Cortex of kidney (tissue), 1 donor: ENCODE measurements at places on chromosomes 4 and X.

DNA sequence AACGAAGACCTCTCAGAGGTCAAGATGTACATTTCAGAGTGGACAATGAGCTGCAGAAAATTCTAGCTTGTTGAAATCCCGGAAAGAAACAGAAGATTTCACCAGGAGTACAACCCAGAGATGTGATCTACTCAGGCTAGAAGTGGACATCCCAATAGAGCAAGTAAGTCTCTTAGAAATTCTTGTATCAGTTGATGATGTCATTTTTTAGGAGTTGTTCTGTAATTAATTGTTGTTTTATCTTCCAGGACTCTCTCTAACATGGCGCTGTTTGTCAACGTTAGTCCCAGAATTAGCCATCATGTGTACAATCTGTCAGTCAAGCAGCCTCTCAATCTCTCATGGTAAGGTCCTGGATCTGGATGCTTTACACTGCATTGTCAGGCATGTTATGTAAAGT is 174.4 kb downstream of the GRIA3 start:
- DNase-seq = no peak

- no peak for DNase-seq
Observed at GRCh38 chr4:111556141-111556781, 589.0 kb upstream of the FAM241A start.

DNA sequence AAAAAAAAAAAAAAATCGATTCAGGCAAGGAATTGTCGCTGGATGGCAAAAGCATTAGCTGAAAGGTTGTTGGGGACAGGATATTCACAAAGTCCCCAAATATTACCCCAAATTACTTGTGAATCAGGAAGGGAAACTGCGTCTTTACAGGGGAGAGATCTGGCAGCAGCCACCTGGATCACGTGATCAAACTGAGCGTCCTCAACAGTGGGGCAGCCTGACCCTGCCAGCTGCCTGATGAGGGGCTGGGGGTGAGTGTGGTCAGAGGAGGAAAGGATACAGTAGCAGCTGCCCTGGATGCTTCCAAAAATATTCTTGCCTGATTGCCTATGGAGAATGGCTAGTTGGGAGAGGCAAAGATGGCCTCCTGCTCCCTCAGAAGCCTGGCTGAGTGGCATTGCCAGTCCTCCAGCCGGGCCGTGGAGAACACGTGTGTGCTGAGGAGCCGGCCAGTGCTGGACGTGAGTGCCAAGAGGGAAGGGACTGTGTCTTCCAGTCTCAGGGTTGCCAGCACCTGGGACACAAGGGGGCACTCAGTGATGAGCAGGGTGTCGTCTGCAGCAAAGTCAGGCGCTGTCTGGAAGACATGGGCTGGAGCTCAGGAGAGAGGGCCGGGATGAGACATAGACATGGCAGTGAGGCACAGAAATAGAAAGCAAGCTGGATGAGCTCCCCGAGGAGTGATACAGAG is 3.0 kb upstream of the LAGE3 start:
- DNase-seq = no peak

- DNase-seq = no peak
Observed at GRCh38 chrX:275967-276580, 5.1 kb upstream of the PLCXD1 start.

- no peak for DNase-seq
Observed at GRCh38 chrX:33086886-33087285, 124.5 kb downstream of the DMD start.

DNA sequence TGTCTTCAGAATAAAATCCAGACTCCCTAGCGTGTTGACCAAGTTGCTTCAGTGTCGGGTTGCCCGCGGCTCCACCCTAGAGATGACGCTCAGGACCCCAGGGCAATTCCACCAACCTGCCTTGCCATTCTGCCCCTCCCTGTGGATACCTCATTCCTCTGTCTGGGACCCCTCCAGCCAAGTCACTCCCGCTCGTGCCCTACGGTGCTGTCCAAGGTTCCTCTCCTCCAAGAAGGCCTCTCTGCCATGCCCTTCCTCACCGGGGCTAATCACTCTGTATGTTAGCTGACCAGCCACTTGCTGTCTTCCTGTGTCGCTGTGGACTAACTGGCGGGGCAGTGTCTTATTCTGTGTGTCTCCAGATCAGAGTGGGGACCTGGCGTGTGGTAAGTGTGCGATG is 46.6 kb downstream of the TENM3 start:
- no peak for DNase-seq

DNA sequence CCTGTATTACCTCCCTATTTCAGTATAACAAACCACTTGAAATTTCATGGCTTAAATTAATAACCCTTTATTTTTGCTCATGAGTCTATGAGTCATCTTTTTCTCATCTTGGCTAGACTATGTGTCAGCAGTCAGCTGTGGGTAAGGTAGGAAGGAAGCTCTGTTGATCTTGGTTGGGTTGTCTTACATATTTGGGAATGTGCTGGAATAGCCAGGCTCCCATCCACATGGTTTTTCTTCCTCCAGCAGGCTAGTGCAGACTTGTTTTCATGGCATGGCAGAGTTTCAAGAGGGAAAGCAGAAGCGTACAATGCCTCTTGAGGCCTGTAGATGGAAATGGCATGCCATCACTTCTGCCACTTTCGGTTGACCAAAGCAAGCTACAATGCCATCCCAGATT is 89.7 kb downstream of the LINC00632 start:
- DNase-seq = no peak

- no peak for DNase-seq
Observed at GRCh38 chrX:31331015-31331414, 259.2 kb upstream of the FTHL17 start.

DNA sequence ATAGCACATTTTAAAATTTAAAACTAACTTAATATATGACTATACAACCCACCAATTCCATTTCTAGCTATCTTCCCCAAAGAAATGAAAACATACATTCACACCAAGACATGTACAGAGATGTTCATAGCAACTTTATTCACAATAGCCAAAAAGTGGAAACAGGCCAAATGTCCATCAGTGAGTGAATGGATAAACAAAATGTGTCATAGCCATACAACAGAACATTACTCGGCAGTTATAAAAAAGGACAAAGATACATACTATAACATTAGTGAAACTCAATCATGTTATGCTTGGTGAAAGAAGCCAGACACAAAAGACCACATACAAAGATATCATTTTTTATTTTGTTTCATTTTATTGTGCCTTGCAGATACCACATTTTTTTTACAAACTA is 396.8 kb downstream of the PACRGL start:
- no peak for DNase-seq

GRCh38 chr4:21450331-21450730 is 498.2 kb downstream of the KCNIP4 start:
- no peak for DNase-seq

GRCh38 chrX:125620715-125621587 is 301.3 kb downstream of the TEX13C start:
- DNase-seq = no peak

- no peak for DNase-seq
Observed at GRCh38 chr4:2412534-2412884, 5.9 kb downstream of the ZFYVE28 start.

GRCh38 chr4:3853388-3854035 is 87.3 kb downstream of the ADRA2C start:
- no peak for DNase-seq

- DNase-seq = no peak
Observed at GRCh38 chr4:6250235-6250983, 19.2 kb upstream of the WFS1 start.

- DNase-seq = no peak
Observed at GRCh38 chr4:135485371-135485770, 1283.8 kb upstream of the PABPC4L start.

- no peak for DNase-seq
Observed at GRCh38 chr4:169274033-169274432, 3.3 kb upstream of the SH3RF1 start.

GRCh38 chr4:176790398-176790797 is 2.3 kb downstream of the VEGFC start:
- DNase-seq = no peak

GRCh38 chrX:19462879-19463278 is 52.4 kb downstream of the MAP3K15 start:
- no peak for DNase-seq

- no peak for DNase-seq
Observed at GRCh38 chr4:59608466-59608865, 1591.7 kb upstream of the ADGRL3 start.

DNA sequence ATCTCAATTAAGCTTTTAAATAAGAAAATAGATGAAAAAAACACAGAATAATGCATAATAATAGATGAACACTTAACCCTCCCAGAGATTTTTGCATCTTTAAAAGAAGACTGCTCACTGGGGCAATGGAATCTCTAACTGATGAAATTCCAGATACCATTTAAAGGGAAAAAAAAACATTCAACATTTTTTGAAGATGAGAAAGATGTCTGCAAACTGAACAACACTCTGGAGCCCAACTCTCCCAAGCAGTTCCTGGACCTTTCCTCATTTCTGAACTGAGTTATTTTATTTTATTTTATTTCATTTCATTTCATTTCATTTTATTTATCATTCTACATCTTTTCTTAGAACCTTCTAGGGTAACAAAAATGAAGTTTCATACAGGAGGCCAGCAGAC is 90.7 kb downstream of the CORIN start:
- DNase-seq = no peak

DNA sequence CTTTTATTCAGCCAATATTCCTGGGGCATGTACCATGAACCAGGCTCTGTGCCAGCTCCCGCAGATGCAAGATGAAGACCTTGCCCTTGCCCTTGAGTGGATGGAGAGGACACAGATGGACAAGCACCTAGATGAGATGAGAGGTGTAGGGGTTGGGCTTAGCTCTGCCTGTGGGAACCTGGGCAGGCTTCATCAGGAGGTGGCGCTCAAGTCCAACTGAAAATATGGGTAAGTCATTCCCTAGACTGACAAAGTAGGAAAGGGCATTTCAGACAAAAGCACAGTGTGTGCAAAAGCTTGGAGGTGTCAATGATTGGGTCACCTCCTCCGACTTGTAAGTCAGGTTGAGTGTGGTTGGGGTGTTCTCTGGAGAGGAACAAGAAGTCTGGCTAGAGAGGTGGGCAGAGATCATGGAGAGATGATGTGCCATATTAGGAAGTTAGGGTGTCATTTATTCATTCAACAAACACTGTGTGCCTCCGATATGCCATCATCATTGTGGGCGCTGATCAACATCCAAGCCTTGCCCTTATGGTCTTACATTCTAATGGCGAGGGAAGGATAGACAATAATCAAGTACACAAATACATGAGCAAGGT is 64.6 kb downstream of the ANAPC4 start:
- no peak for DNase-seq

GRCh38 chr4:2799971-2800690 is 7.2 kb downstream of the SH3BP2 start:
- no peak for DNase-seq

GRCh38 chr4:1192091-1192492 is 19.7 kb upstream of the SPON2 start:
- no peak for DNase-seq

DNA sequence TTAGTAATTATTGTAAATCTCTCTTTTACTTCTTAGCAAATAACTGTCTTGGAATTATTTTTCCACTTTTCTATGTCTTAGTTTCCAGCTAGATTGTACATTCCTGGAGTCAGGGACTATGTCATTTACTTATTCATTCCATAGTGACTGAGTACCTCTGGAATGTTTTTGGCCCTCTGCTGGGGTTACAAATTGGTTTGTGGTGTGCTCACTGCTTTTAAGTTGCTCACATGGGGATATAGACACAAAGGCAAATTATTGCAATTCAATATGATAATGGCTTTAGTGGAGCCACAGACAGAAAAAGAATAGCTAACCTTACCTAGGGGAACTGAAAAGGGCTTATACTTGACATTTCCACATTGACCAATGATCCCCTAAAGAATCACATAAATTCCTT is 63.7 kb upstream of the PDGFRA start:
- no peak for DNase-seq

GRCh38 chr4:81648576-81649275 is 177.0 kb upstream of the RASGEF1B start:
- no peak for DNase-seq

DNA sequence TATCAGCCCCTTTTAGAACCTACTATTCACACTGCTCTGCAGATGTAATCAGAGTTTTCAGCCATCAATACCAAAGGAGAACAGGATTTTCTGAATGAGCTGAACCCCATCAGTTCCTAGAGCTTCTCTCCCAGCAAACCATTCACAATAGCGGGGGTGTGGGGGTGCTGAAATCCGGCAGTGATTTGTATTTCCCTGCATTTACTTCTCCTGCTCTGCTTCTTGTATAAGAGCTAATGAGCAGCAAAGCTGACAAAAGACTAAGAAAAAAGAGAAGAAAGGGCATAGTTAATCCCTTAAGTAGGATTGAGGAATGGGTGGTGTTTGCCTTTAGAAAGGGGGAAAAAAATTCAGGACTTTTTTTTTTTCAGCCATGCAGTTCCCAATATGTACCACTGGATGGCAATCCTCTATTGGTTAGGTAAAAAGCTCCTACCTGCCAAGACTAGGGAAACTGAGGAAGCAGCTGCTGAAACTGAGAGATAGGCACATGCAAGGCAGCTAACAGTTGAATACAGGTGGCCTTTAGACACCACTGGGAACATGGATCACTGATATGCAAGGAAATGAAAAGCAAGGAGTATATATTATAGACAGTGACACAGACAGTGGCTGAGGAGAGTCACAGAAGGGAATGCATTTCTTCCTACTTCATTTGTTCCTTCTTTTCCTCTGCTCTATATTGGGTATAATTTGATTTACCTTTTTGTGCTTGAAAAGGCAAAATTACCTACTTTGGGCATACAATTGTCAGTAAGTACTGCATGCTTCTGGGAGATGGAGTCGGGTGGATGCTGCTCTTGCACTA is 217.9 kb downstream of the HS6ST2 start:
- DNase-seq = no peak

- DNase-seq = no peak
Observed at GRCh38 chr4:130025701-130026100, 929.7 kb downstream of the C4orf33 start.

DNA sequence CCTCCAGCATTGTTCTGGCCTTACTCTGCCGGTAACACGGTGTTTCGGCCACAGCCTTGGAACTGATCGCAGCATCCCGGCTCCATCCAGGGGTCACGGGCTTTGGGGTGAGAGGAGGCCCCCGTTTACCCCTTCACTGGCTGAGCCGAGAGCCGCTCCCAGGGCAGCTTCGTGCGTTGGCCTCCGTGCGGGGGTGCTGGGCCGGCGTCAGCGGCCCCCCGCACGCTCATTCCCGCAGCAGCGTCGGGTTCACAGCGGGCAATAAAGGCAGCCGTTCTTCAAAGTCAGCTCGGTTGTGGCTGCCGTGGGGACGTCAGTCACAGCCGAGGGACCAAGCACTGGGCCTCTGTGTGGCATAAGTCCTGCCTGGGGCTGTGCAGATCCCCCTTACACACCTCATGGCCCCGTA is 25.3 kb upstream of the PLCXD1 start:
- no peak for DNase-seq

DNA sequence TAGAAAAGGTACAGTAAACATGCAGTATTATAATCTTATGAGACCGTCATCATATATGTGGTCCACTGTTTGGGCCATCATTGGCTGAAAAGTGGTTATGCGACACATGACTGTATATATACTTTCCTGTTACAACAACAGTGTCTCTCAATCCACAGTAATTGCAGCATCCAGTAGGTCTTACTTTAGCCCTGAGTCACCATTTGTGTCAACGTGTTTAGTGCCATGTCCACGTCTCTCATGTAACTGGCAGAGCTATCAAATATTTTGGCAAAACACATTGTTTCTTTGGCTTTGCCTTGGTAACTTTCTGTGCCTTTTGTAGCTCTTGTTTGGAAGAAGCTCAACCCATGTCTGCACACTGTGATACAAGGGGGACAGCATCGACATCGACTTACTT is 73.8 kb downstream of the CD38 start:
- DNase-seq = no peak

GRCh38 chrX:153926858-153927671 is 1.0 kb upstream of the ARHGAP4 start:
- DNase-seq = no peak
